ENCODE measurements at places on chromosomes 12 and 14.

DNA sequence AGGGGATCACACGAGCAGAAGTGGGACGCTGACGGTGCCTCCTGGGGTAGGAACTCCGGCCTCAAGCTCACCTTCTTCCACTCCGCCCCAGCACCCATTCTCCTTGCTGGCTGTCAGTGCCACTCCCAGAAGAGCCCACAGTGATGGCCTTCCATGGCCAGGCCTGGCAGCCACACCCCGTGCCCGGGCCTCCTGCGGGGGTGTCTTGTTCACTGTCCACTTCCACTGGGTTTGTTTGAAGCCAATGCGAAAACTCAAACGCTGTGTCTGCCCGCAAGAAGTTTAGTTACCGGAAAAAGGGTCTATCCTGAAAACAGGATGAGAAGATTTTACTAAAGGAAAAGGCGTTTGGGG lies 38.1 kb downstream of the CCDC88C start:
- no peak for DNase-seq

DNA sequence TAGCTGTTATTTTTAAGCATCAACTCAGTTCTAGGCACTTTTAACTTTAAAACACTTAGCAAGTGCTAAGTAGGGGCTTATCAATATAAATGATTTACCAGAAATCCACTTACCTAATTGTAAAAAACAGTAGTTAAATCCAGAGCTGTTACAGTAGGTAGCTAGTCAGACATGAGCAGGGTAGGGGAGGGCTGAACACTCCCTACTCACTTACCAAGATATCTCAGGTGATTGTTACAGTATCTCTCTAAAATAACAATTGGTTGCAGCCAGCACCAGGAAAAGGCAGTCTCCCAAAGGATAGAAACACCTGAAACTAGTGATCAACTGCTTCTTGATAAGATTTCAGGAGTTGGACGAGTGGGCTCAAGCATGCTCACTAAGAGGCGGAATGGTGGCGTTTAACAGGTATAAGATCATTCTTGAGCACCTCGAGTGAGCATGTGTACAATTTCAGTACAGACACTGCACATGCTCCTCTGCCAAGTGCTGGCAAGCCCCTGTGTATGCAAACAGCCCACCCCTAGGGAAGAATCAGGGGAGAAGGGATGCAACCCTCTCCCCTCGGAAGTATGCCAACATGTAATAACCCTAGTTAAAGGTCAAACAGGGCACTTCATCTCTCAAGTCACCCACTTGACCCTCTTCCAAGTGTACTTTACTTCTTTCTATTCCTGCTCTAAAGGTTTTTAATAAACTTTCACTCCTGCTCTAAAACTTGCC lies 1113.6 kb upstream of the SEL1L start:
- DNase-seq: no peak

DNA sequence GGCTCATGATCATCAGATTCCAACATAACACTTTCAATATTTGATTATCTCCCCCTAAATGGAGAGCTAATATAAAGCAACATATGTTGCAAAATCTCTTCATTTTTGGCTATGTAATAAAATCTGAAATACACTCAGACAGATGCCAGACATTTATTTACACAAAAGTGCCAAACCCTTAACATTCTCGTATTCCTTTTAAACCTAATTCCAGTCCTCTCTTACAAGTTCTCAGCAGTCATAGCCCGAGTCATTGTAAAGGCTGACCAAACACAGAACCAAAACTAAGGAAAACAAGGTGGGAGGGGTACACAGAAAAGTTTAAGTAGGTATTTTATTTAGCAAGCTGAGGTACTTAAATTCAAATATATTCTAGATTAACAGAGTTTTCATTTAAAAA lies 81.4 kb downstream of the LRP6 start:
- DNase-seq: no peak

GRCh38 chr14:61561657-61562276 lies 133.5 kb upstream of the HIF1A start:
- peak; percentile 96 for DNase-seq
